CD8-positive, alpha-beta memory T cell (primary cell): ENCODE measurements at places on chromosomes 11 and 22.

DNA sequence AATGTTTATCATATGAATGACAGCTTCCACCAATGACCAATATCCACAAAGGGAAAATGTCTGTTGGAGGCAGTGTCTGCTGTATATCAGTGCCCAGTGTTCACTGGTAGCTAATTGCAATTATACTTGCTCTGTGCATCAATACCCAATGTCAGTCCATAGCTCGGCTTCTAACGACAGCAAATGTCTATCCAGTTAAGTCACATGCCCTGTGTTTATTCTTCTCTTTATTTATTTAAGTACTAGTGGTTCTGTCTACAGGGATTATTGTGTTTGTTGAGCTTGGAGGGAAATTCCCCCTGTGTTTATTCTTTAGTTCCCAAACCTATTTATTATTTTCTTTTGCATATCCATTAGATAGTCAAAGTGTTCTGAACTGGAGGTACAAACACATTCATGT, 18.6 kb downstream of the TSKU start:
- no peak for DNase-seq

DNA sequence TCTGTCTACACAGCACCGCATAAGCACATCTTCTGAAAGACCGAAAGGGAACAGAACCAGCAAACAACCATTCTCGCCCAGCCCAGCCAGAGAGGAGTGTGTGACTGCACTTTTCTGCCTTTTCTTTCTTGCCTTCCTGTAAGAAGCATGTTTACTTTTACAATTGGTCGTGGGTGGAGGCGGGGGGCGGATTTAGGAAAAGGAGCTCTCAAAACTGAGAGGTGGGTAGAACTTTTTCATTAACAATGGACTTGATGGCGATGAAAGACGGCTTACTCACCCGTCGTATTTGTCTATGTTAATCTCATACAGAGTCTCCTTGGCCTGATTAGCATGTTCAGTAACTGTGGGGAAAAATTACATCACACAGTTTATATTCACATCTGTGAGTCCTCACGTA, 27.2 kb downstream of the CERK start:
- no peak for DNase-seq

DNA sequence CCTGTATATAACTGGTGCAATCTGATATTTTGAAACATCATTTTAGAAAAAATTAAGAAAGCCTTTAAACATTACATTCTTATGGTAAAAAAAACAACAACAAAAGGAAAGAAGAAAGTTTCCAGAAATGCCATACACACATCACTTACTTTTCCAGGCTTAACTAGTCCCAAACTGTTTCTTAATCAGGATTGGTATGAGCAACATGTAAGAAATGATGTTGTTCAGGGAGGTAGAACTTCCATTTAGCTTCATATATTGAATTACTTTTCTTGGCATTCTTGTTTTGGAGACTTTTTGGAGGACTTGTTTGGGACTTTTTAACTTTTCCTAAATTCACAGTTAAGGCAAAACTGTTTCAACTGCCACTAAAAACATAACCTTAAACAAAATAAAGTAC, 791.5 kb downstream of the METTL15 start:
- no peak for DNase-seq

GRCh38 chr11:130103296-130103814, 33.7 kb downstream of the APLP2 start:
- DNase-seq = no peak

DNA sequence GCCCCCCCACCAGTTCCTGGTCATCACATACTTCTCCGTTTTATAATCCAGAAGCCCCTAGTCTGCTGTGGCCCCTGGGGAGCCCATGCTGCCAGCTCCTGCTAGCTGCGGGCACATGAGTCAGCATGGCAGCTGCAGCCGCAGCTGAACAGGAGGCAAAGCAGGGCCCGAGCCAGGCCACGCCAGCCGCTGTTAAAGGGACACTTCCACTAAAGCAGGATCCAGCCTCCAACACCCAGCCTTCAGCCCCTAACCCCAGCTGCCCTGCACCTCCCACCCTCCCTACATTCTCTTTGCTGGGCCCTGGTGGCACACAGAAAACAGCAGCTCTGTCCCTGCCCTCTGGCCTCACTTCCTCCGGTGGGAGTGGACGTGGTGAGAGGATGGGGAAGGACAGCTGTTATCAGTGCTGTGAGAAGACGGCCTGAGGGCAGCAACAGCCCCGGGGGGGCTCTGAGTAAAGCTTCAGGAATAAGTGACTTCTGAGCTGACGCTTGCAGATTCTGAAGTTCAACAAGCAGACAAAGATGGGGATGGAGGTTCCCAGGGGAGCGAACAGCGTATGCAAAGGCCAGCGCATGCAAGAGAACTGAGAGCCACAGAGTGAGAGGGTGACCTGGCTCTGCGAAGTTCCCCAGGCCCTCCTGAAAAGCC, 688 bp upstream of the LRRC74B start:
- DNase-seq = no peak

- peak; percentile 59 for DNase-seq
These were observed 2.0 kb downstream of the MYH9 start for GRCh38 chr22:36385491-36386350.

DNA sequence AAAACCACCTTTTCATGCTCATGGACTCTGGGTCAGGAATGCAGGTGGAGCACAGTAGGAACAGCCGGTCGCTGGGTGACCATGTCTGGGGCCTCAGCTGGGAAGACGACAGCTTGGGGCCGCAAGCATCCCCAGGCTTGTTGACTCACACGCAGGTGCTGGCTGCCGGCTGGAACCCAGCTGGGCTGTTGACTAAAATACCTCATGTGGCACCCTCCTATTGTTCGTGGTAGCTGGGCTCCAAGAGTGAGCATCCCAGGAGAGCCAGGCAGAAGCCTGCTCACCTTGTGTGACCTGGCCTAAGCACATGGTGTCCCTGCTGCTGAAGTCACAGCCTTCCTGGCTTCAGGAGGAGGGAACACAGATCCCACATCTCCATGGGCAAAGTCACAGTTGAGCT, 9.4 kb downstream of the DPP3 start:
- no peak for DNase-seq

GRCh38 chr11:126434950-126435335, 79.5 kb downstream of the ST3GAL4 start:
- DNase-seq = no peak

DNA sequence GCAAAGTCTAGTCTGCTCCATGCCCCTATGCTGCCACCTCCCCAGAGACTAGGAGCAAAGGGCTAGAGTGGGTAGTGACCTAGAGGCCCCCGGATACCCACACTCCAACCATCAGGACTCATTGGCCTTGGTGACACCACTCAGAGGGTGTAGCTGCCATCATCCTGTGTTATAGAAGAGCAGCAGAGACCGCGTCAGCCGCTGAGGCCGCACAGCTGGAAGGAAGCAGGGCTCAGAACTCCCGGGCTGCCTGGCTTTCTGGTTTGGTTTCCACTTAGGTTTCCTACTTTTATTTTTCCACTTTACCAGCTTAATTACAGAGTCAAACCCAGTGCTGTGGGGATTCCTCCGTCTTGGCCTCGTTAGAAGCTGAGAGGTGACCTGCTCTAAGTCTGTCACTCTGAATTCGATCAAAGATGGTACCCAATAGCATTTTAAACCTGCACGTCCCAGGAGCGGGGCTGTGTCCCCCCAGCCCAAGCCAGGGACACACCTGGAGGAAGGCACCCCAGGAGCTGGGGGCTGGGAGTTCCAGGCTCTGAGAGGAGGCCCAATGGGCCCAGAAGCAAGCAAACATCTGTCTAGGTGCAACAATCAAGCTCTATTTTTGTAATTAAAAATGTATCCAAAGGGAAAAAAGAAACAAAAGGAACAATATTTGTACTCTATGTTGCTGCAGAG, 2.1 kb upstream of the CDKN1C start:
- no peak for DNase-seq

DNA sequence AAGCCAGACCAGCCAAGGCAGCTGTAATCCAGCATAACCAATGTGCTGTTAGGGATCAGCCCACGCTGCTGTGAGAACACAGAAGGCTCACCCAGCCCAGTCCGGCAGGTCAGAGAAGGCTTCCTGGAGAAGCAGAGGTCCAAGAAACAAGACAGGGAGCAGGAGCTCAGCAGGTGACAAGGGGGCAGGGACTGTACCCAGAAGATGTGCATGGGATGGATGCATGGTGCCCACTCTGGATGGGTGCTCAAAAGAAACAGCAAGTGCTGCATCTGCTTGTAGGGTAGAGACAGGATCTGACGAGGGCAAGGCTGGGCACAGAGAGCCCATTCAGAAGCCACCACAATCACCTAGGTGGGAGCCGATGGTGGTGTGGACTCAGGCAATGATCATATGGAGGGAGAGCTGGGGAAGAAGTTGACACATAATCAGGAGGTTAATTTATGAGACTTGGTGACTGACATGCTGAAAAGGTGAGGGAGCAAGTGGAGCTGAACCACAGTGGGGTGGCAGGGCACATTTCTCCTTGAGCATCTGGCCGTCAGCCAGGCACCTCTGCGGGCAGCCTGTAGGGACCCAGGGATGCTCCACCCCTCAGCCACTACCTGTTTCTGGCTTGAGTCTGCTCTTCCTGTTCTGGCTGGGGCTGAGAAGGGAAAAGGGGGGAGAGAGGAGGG, 102.3 kb upstream of the DRD2 start:
- DNase-seq = no peak

DNA sequence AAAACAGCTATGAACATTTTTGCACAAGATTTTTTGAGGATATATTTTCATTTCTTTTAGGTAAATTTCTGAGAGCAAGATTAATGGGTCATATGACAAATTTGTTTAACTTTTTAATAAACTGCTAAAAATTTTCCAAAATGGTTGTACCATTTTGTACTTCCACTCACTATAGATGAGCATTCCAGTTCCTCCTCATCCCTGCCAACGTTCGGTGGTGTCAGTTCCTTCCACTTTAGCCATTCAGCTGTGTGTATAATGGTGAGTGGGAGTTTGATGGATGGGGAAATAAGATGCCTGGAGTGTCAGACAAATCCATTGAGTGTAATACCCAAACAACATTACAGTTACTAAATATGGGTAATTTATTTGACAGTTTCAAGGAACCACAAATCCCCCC, 49.7 kb downstream of the MIAT start:
- no peak for DNase-seq

- no peak for DNase-seq
These were observed 26.5 kb downstream of the ABTB2 start for GRCh38 chr11:34331329-34331728.

GRCh38 chr11:67369801-67370284, 3.6 kb downstream of the CLCF1 start:
- DNase-seq = no peak

DNA sequence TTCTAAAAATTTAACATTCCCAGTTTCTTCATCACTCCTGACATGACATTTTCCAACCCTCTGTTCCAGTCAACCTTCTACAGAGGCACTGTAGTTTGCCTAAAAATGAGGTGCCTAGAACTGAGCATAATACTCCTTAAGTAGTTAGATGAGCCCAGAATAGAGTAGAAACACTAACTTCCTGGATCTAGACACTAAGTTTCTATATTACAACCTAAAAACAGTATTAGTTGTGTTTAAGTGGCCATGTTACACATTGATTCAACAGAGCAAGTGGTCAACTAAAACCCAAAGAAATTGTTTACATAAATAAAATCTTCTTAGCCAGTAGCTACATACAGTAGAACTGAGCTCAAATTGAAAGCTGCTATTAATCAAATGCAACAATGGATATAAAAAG, 1.3 kb downstream of the HPS5 start:
- DNase-seq = no peak

- no peak for DNase-seq
These were observed 4.4 kb downstream of the BACE1-AS start for GRCh38 chr11:117295438-117296137.
